Activated T-cell treated with anti-CD3 and anti-CD28 coated beads, Interleukin-2, amount 50 U/mL, for 1 hour (primary cell): ENCODE measurements at places on chromosomes 3 and 15.

- peak; percentile 44 for DNase-seq
Measured at GRCh38 chr3:27659279-27660021, 62.7 kb downstream of the EOMES start.

- no peak for DNase-seq
Measured at GRCh38 chr3:75118779-75119178, 504.3 kb upstream of the CNTN3 start.

GRCh38 chr3:194203482-194204041 is 67.6 kb downstream of the HES1 start:
- peak; percentile 36 for DNase-seq

DNA sequence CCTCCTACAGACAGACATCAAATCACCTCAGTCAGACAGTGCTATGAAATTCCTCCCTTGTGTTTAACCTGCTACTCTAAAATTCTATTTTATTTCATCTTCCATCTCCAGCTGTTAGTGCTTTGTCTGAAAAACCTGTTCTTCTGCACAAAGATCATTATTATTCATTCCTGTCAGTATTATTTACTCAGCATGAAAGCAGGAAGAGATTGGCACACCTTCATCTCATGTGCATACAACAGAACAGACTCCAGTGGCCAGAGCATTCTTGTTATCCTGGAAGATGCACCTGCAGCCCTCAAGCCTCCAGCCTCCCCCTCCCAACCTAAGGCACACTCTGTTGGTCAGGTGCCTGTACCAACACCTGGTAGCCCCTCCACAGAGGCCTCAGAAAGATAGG is 1.8 kb upstream of the ROPN1B start:
- DNase-seq = no peak

DNA sequence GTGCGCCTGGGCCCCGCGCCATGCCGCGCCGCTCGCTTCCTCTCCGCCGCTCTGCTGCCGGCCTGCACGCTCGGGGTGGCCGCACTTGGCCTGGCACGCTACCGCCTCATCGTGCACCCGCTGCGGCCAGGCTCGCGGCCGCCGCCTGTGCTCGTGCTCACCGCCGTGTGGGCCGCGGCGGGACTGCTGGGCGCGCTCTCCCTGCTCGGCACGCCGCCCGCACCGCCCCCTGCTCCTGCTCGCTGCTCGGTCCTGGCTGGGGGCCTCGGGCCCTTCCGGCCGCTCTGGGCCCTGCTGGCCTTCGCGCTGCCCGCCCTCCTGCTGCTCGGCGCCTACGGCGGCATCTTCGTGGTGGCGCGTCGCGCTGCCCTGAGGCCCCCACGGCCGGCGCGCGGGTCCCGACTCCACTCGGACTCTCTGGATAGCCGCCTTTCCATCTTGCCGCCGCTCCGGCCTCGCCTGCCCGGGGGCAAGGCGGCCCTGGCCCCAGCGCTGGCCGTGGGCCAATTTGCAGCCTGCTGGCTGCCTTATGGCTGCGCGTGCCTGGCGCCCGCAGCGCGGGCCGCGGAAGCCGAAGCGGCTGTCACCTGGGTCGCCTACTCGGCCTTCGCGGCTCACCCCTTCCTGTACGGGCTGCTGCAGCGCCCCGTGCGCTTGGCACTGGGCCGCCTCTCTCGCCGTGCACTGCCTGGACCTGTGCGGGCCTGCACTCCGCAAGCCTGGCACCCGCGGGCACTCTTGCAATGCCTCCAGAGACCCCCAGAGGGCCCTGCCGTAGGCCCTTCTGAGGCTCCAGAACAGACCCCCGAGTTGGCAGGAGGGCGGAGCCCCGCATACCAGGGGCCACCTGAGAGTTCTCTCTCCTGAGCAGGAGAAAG is 951 bp downstream of the GPR62 start:
- peak; percentile 59 for DNase-seq

DNA sequence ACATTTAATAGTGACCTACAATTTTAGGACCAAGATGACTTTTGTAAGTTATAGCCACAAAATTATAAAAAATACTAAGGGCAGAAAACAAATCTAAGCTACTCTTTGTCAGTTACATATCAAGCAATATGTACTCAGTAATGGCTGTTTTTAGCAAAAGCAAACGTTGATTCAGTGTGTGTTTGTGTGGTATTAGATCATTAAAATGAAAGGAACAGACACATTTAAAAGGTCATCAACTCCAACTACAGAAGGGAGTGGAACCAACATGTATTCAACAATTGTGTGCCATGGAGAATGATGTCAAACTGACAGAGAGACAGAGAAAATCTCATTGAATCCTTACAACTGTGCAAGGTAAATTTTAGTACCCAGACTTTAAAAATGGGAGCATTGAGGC is 268.8 kb upstream of the STT3B start:
- DNase-seq = no peak

DNA sequence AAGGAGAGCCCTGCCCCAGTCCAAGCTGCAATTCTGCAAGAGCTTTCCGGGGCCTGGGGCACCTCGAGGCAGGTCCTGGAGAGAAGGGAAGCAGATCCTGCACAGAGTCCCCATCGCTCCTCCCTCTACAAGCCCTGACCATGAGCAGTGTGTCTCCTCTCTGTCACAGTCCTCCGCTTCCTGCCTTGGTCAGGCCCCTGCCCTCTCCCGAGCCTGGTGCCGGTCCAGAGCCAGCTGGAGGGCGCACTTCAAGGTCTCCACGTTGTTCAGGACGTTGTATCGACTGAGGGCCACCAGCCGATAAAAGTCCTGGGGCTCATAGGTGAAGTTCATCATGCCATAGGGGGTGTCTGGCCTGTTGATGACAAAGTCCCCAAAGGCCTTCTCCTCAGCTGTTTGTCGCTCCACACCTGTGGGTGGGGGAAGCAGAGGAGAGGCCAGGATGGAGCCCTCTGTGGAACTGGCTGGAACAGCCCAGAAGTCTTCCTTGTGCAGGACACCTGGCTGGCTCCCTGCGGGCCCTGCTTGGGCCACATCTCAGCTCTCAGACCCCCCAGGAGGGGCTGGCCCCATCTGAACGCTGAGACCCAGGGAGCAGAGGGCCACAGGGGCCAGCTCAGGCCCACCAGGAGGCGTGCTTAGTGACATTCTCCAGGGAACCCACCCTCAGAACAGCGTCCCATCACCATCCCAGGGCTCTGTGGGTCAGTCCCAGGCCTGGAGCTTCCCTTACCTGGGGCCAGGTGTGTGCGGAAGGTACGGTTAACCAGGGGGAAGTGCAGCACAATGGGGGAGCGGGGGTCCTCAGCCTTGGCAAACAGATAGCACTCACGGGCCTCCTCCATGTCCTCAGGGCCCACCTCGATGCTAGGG is 14.4 kb downstream of the PLA2G4F start:
- no peak for DNase-seq

DNA sequence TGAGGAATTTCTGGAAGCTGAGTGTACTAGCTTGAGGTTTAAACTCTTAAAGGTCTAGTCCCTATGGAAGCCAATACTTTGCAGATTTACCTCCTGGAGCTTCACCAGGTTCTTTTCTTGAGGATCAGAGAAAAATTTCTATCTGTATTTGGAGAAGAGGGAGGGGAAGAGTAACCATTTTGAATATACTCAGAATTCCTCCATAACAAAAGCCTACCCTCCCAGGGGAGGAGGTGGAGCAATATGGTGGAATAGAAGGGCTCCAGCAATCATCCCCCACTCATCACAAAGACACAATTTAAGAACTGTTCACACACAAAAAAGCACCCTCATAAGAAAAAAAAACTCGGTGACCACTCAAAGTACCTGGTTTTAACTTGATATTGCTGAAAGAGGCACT is 36.0 kb upstream of the PEX5L start:
- no peak for DNase-seq

GRCh38 chr3:146277953-146278631 is 27.2 kb upstream of the PLSCR4 start:
- no peak for DNase-seq

DNA sequence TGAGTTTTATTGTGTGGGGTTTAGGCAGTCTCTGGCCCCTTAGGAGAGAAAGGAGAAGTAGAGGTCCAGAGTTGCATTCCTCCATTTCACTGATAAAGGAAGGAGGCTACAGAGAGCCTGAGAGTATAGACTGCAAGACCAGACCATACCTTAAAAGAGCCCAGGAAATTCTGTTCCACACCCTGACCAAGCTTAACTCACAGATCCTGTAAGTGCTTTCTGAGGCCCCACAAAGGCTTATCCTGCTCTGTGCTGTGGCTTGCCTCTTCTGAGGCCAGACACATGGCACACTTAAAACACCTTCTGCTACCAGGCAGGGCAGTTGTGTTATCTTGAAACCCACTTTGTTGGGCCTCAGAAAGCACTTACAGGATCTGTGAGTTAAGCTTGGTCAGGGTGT is 39.2 kb upstream of the LEKR1 start:
- no peak for DNase-seq

- DNase-seq = no peak
Measured at GRCh38 chr3:41138146-41138545, 61.2 kb upstream of the CTNNB1 start.

GRCh38 chr3:134378818-134379217 is 4.6 kb upstream of the AMOTL2 start:
- no peak for DNase-seq

DNA sequence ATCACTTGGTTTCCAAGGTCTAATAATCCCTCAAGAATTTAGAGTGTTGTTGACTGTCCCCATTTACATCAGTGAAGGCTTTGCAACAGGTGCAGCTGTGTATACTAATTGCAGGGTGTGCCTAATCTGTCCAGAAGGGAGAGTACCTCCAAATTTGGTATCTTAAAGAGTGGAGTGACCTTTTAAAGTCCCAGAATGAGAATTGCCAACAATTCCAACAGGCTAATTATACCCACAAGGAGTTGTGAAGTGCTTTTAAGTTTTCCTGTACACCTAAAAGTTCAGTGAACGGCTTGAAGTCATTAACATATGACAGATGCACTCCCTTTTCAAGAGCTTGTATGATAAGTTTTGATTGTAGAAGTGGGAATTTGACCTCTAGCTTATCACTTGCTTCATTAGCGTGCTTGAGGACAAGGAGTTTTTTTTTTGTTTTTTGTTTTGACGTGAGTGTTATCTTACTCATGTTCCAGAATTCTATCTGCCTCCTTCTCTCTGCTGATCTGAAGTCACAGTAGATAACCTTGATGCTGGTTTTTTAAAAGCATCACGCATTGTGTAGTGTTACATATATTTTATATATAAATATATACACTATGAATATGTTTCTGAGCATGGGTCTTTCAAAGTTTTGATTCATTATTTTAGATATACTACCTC is 26.3 kb downstream of the CDIN1 start:
- DNase-seq = no peak

- no peak for DNase-seq
Measured at GRCh38 chr3:62462104-62462762, 88.9 kb upstream of the FEZF2 start.

DNA sequence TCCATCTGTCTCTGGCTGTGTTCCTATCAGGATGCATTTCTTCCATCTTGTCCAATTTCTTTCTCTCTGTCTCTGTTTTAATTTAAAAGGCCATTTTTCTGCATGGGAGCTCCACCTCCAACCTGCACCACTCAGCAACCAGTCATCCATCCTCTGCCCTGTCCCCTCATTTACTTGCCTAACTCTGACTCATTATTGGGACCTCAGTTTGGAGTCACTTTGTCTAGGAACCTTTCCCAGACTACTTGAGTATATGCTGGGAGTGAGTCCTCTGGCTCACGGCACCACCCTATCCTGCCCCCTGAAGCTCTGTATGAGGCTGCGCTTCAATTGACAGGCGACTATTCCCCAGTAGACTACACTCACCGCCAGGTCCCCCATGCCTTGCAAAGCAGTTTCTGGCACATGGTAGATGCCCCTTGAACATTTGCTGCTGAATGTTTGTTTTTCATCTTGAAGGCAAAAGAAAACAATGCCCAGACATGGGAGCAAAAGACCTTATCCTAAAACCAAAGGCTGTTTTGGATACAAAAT is 513.3 kb upstream of the CFAP20DC start:
- no peak for DNase-seq

DNA sequence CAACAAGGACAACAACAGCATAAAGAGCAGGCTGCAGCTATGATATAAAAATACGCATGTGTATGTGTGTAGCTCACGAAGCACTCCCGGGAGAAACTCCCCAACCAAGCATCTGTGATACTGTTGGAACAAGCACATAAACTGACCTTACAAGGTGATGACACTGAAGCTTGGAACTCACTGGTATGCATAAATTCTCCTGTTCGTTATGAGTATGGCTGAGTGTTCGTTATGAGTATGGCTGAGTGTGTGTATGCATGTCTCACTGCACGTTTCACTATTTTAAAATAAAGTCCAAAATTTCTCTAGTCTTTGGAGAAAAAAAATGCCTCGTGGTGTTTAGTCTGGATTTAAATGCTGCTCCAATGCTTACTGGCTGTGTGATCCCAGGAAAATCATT is 256.8 kb downstream of the RORA start:
- no peak for DNase-seq

DNA sequence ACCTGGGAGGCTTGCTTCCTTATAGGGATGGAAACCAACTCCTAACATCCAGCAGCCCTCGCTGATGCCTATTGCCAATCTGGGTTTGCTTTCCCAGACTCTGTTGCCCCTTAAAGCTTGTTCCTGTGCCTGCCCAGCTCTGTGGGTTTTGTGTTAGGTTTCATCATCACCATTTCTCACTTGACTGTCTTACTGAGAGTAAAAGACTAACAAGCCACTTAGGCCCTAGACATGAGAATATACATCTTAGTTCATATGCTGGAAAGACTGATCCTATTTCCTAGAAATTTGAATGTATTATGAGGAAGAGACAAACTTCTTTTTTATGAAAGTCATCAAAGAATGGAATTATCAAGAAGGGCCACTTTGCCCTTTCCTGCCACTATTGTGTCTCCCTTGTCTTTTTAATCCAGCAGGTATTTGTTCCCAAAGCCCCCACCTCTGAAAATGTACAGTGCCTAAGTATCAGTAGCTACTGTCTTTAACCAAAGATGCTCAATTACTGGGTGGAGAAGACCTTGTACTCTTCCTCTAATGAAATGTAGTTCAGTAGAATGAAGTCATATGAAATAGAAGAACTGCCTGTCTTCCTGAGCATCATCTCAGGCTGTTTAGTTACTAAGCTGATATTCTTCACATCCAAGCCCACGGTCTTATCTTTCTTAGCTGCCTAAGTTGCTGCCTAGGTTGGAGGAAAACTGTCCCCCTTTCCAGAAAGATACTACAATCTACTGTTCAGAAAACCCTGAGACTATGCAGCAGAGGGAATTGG is 59.8 kb upstream of the ZPLD1 start:
- no peak for DNase-seq

DNA sequence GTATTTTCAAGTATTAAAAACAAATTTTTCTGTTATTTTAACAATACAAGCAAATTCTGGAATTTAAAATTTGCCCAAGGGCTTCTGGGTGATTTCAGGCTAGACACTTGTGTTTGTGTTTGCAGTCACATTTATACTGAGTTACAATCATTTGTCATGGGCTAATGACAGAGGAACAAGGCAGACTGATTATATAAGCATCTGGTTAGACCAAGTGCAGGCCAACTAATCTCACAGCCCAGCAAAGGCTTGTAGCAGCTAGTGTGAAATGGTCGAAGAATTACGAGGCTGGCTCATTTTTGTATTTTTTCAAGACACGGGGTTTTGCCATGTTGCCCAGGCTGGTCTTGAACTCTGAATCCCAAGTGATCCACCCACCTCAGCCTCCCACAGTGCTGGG is 52.1 kb downstream of the CMTM8 start:
- no peak for DNase-seq
